Muscle of leg (tissue), 16 donors: ENCODE measurements at places on chromosomes 3 and 15. TPM values are rescaled to one million over a fixed set of nuclear protein-coding genes. Genes with fewer than 3 reads are reported as not detected.

DNA sequence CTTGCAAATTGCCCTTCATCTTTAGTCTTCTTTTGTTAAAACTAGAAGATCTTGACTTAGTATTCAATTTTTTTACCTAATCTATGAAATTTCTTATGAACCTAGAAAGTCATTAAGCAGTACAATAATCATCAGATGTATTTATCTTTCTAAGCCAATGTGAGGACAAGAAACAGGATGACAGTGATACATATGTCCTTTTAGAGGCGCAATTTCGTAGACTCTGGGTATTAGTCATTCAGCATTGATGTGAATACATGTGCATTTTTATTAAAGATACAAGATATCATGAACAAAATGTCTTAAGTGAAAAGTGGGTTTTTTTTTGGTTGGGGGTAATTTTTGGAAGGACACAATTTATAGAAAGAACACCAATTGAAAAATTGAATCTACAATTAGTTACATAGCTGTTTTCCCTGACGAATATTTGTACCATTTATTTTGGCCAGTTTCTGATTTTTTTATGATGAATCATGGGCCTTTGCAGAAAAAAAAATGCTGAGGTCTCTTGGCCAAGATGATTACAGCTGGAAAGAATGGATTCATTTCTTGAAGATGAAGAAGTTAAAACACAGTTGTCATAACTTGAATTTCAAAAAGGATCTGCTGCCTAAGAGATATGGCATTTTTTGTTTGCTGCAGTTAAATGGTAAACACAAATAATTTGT lies 48.9 kb upstream of the AGTR1 start:
- DNase-seq: peak; percentile 77

DNA sequence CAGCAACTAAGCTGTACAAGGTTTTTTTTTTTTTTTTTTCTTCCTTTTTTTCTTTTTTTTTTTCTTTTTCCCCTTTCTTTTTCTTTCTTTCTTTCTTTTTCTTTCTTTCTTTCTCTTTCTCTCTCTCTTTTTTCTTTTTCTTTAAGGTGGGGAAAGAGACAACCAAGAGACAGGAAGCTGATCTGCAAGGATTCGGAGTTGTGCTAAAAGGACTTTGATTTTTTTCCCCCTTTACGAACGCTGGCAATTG lies 148 bp downstream of the RBMS3 start:
- DNase-seq: peak; percentile 85

GRCh38 chr15:26166429-26166828 lies 303.3 kb upstream of the ATP10A start:
- DNase-seq: no peak

DNA sequence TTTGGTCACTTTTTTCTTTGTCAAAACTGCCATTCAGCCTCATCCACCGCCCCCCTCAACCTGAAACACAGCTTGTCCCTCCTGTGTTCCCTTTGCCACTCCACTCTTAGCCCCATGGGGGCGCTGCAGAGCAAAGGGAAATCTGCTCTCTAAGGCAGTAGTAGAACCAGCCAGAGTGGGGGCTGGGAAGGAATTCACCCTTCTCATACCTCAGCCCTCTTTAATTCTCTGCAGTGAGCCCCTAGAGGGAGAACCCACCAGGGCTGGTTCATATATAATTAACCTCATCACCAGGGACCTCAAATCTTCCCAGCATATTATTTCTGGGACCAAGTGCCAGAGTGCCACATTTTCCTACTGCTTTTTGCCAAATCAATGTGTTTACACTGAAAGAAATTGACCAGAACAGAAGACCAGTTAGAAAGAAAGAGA lies 2.8 kb upstream of the BCL6 start:
- peak; percentile 94 for DNase-seq

DNA sequence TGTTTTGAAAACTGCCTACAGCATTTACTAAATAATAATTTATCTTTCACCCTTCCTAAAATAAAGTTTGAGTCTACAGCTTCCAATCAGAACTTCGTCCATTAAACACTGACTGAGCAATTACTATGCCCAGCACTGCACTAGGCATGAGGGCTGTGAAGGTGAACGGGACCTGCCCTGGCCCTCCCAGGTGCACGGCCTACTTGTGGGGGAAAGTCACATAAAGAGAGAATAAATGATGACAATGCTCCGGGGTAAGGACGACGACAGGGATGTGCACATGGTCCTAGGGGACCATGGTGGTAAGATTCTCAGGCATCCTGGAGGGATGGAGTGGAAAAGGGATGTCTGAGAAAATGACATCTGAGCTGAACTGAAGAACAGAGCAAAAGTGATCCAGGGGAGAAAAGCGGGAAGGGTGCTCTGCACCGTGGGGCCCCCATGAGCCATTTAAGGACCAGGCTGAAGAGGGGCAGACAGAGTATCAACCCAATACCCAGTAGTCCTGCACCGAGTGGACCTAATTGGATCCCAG lies 11.5 kb downstream of the PLA2G4F start:
- no peak for DNase-seq

- DNase-seq: no peak
These were observed 135.4 kb downstream of the KLF13 start for GRCh38 chr15:31461911-31462480.

GRCh38 chr3:143676021-143676420 lies 172.2 kb downstream of the SLC9A9 start:
- no peak for DNase-seq

Gene ALDH1A3
- polyA plus RNA-seq: 24.2 TPM

Gene CSPG4
- polyA plus RNA-seq: 69.4 TPM
